ENCODE measurements at places on chromosomes 7 and 10.

GRCh38 chr10:1120801-1121211 lies 64.6 kb downstream of the WDR37 start:
- DNase-seq, result no peak

GRCh38 chr7:43764039-43764761 lies 5.7 kb downstream of the BLVRA start:
- no peak for DNase-seq

GRCh38 chr10:69065406-69066361 lies 22.2 kb upstream of the SRGN start:
- DNase-seq, result peak; percentile 73

GRCh38 chr10:5927306-5927705 lies 37.3 kb downstream of the FBH1 start:
- DNase-seq, result no peak

DNA sequence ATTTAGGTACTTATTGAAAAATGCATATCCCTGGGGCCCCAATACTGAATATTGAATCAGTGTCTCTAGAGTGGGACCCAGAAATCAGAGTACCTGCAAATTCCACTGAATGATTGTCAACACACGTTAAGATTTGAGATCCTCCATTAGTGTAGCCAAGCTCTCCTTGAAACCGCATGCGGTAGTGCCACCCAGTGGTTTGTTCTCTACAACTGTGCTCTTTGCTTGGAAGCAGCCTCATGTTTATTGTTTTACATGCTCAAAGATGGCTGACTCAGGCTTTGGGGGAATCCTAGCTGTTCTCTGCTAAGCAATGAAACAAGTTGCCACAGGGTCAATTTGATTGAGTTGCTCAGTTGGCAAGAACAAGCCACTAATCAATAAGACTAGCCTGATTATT lies 340.2 kb upstream of the CELF2 start:
- peak; percentile 39 for DNase-seq

DNA sequence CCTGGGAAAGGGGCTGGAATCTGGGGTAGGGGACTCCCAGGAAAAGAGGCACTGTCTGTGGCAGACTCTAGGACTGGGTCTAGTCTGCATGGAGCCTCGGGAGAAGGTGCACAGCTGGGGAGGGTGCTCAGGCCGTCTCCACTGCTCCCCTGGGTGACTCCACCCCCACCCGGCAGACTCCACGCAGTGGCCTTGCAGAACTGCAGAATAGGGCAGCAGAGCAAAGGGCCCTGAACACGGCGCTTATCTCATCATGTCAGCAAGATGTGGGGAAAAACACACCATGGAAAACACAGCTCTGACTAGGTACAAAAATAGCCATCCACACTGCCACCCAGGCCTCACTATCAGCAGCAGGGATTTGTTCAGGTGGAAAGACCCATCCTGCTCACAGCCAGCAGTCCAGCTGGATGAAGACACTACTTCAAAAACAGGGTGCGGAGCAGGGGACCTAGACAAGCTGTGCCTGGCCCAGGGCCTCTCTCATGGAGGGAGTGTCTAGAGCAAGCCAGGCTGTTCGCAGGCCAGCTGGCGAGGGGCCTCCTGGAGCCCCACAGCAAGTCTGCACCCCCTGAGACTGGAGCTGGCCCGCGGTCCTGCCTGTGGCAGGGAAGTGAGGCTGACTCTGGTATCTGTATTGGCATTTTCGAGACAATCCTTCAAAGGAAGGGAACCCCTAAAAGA lies 11.7 kb downstream of the MAT1A start:
- DNase-seq, result no peak

GRCh38 chr7:122412883-122413282 lies 108.3 kb upstream of the FEZF1 start:
- no peak for DNase-seq

DNA sequence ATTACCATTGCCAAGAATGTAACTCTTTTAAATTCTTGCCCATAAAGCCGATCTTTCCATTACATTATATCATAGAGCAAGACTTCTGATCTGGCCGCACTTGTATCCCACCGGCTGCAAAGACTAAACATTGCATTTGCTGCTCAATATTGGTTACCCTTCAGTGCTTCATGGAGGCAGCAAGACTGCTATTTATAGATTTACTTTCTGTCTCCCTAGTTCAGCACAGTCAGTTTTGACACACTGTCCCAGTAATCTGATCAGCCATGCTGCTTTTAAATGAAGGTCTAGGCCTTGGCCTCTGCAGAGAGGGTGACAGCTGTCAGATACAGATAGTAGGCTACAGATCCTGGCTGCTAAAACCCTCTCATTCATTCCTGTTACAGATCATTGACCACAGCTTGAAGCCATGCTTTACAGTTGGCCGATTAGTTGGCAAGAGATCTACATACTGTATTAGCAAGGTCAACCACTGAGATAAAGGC lies 562.6 kb upstream of the GALNT17 start:
- no peak for DNase-seq

DNA sequence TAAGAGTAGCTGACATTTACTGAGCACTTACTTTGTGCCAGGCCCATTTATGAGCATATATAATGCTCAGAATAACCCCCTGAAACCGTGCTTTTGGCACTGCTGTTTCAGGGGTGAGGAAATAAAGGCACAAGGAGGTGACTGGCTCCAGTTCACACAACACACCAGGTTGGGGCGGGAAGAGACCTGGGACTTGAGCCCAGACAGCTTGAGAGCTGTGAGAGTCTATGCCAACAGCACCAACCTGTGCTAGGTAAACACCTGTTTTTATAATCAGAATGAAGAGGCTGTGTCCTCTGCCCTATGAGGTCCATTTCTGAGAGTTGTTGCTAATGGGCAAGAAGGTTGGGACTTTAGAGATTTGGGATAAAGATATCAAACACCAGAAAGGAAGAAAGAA lies 8.8 kb upstream of the AZGP1 start:
- no peak for DNase-seq

- DNase-seq, result no peak
Measured at GRCh38 chr7:94996369-94996768, 89.0 kb downstream of the PPP1R9A start.

- no peak for DNase-seq
Measured at GRCh38 chr7:153943861-153944260, 108.3 kb upstream of the DPP6 start.

DNA sequence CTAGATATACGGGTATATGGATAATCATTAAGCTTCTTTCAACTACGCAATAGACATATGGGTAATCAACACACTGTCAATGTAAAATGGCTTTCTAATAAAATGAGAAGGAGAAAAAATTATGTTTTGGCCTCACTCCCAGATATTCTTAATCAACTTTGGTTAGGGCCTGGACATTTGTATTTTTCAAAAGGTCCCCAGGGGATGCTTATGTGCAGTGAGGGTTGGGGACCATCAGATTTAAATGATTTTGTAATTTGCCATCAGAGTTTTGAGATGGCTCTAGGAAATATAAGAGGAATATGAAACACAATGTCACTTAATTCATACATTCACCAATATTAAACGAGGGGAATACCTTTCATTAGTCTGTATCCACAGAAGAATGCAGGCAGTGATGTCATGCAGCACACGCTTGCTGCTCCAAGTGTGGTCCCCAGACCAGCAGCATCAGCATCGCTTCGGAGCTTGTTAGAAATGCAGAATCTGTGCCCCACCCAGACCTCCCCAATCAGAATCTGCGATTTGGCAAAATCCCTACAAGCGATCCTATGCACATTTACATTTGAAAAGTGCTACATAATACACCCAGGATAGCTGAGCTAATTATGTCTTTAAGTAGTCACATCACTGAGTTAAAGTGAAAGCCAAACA lies 75.1 kb downstream of the INHBA start:
- no peak for DNase-seq

DNA sequence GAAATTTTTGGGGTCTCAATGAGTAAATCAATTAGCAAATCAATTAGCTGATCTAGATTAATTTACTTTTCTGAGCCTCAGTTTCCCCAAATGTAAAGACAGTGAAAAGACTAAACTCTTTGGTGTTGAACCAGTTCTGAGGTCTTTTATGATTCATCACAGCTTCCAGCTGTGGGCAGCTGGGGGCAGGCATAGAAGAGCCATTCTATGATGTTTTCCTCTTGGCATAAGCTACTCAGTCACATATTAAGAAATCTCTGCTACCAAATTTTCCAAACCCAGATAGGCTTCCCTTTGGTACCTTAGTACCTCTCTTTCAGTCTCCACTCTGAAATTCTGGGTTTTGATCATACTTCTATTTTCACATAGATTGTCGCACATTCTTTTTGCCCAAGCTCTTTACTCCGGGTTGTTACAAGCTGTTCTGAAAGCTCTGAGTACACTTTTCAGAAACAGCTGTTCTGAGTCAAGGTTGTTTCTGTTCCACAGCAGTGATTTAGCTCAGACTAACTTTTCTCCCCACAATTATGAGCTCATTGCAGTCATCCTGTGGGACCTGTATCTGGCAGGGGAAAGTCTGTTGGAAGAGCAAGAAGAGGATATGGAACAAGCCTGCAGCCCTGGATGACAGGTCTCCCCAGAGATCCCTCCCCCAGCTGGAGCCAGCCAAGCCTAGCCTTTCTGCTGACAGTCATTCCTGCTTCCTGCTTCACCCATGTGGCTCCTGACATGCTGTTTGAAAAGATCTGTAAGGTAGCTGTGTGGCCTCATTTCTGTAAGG lies 599.6 kb upstream of the GHITM start:
- DNase-seq, result no peak

- DNase-seq, result no peak
Measured at GRCh38 chr10:16581202-16581601, 59.5 kb upstream of the C1QL3 start.

DNA sequence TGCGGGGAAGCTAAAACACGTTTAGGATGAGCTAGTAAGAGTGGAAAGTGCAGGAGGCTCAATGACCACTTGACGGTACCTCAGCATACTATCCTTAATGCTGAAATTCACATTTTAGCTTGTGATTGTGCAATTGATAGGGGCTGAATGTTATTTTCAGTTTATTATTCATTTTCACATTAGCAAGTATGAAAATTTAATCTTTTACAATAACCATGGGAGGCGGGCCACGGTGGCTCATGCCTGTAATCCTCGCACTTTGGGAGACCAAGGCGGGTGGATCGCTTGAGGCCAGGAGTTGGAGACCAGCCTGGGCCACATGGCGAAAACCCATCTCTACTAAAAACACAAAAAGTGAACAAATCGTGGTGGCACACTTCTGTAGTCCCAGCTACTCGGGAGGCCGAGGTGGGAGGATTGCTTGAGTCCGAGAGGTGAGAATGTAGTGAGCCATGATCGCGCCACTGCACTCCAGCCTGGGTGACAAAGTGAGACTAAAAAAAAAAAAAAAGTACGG lies 22.0 kb upstream of the ANLN start:
- peak; percentile 29 for DNase-seq

DNA sequence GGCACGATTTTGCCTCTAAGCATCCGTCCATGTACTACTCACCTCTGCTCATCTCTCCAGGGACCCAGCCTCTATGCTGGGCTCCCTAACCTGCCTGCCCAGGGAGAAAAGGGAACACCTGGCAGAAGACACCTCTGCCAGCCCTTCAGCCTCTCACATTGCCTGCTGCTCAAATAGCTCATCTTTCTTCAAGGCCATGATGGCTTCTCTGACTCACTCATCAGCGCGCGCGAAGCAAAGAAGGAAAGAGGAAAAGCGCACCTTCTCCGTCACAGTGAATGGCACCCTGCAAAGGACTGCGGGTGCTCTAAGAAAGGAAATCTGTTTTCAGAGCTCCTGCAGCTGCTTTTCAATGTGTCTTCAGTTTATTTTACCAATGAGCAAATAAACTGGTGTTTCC lies 174.0 kb downstream of the PRKAG2 start:
- DNase-seq, result no peak

GRCh38 chr10:21520509-21520908 lies 5.0 kb downstream of the SKIDA1 start:
- DNase-seq, result no peak

DNA sequence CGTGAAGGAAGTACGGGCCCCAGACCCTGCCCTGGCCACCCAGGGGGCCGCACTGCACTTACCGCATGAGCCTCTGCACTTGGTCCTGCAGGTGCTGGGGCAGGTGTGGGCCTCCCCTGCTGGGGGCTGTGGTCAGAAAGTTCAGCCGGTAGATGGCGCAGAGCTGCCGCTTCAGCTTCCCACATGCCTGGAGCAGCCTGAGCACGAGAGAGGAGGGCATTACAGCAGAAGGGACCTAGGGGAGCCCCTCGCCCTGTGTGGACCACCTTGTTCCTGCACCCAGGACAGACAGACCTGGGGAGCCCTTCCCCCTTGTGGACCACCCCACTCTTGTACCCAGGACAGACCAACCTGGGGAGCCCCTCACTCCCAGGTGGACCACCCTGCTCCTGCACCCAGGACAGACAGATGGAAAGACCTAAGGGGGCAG lies 8.7 kb upstream of the PYROXD2 start:
- DNase-seq, result no peak

DNA sequence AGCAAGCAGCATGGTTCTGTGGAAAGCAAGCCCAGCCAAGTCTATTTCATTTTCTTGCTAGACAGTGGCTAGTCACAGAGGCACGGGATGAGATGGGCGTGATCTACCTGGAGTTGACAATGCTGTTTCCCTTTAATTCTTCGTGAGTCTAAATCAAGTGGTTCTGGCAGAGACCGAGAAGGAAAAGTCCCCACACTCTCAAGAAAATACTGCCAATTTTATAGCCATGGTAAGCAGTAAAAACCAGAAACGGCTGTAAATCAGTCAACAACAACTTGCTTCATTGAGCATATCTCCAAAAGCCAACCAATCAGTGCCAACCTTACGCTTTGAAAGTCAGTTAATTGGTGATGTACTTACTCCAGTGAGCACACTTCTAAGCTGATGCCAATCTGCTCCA lies 223.4 kb downstream of the SEC23IP start:
- DNase-seq, result no peak

GRCh38 chr7:125561006-125561405 lies 631.4 kb upstream of the POT1 start:
- DNase-seq, result no peak

DNA sequence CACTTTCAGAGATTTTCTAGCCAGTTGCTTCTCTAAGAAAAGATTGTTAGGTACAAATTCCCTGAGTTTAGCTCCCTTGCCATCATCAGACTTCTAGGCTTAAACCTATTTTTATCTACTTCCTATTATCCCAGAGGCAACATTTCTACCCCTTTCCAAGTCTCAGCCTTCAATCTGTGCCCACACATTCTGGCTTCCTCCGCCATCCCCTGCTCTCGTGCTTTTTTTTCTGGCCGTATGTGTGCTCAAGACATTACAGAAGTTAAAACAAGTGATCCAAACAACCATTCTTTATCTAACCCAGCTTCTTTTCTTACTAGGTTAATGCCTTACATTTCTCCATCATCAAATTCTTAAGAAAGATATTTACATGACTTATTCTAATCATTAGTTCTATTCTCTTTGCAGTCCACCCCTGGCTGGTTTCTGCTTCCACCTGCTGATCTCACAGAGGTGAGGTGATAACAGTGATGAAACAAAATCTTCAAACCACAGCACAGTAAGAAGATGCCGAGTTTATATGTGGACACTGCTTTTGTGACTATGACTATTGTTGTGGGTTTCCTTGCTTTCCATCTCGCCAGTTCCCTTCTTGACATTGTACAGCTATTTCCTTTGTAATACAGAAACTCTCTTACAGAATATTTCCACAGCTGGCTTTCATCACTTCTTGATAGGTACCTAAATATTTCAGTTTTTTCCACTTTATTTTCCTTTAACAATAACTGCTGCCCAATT lies 18.3 kb upstream of the CDK6 start:
- no peak for DNase-seq

Data from activated T-cell treated with anti-CD3 and anti-CD28 coated beads, Interleukin-2, amount 50 U/mL, for 24 hours (primary cell).